ENCODE measurements at places on chromosomes 11 and 22.

DNA sequence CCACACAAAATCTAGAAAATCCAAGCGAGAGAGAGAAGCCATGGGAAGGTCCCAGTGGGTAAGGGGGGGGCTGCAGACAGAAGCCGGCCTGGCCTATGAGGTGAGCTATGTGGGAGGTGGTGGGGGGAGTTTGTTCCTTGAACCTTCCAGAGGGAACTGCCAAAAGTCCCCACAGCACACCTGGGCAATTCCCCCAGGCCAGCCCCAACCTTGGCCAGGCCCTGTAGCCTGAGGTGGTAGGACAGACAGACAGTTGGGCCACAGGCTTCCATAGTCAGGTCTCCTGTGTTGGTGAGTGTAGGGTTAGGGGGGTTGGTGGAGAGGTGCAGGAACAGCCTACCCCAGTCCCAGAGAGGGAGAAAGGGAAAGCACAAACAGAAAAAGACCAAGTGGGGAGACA is 39.0 kb downstream of the LMO1 start:
- no peak for DNase-seq

GRCh38 chr11:124219126-124219525 is 21.8 kb upstream of the OR8G1 start:
- no peak for DNase-seq

DNA sequence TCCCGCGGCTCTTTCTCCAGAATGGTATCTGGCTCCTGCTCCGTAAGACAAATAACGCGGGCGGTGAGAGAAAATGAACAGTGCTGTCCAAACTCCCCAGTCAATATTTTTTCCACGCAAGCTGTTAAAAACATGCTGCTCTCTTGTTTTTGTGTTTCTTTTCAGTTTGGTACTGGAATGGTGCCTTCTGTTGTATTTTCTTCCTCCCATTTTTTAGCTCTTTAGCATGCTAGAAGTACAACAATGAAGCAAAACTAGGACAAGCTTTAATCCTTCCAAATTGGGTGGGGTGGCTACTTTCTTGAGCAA is 599 bp upstream of the PPP2R1B start:
- no peak for DNase-seq

DNA sequence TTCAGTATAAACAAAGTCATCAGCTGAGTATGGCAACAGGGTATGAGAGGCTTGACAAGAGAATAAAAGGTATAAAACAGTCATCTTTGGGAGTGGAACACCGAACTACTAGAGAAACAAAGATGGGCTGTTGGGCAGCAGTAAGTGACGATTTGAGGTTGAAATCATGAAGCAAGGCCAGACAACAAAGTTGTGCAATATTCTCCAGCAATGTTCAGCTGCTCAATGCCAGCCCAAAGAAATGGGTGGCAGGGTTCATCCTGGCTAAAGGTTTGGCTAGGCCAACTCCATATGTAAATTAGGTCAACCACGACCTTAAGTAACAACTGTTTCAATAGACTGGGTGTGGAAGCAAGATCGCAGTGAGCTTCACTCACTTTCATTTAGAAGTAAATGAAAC is 6.2 kb downstream of the APIP start:
- no peak for DNase-seq

DNA sequence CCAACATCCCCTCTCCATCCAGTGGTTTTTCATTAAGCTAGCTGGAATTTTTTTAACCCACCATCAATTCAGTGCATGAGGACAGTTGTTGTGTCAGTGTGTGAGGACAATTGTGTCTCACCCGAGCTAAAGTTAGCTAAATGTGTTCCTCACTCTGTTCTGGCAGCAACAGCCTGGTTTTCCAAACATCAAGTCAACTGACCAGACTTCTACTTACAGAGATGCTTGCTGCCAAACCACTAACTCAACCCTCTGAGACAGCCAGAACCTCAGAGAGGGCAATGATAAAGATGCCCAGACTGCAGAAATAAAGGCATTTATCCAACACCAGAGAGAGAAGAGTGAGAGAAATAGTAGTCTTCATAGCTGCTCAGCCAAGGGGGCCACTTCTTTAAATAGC is 6.7 kb downstream of the PAMR1 start:
- no peak for DNase-seq

GRCh38 chr11:44066732-44067141 is 667 bp downstream of the ACCS start:
- DNase-seq, result no peak

DNA sequence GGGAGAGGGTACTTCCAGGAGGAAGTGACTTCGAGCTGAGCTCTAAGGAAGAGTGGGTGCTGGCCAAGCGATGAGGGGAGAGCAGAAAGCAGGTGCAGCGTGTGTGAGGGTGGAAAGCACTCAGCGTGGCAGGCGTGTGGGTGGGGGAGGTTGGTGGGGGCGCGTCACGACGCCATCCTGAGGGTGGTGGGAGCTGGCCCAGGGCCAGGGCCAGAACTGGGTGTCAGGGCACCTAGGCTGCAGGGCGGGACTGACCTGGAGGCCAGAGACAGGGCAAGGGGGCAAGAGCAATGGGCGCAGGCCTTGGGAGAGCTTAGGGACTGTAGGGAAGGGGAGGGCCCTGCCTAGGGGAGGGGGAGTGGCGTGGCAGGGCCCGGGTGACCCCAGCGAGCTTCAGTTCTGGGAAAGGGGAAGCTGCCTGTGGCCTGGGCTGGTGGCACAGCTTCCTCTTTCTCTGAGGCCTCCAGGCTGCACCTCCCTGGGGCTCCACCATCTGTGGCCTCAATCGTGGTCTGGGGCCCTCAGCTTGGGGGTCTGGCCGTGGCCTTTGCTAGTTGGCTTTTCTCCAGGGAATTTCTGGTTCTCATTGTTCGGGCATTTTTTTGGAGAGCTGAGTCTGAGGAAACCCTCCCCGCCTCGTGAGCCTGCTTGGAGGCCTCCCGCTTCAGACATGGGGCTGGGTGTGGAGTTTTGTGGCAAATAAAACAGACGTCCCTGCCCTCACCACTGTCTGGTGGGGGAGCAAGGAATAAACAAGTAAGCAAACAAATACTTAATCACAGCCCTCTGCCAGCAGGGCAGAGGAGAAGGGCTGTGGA is 8.9 kb downstream of the RELT start:
- DNase-seq, result no peak

DNA sequence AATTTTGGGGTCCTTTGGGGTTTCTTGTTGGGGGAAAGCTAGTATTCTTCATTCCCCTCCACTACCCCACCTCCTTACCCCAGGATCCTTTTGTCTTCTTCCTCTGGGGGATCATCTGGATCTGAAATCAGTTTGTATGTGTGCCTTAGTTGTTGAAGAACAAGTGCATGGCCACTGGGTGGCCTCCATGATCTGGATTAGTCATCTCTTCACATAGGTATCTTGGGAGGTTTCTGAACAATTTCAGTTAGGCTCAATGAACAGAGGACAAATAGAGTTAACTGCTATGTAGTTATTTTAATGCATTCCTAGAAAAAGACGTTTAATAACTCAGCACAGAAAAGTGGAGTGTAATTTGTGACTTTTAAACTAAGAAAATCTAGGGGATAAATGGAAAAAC is 7.1 kb upstream of the VWA5A start:
- peak; percentile 22 for DNase-seq

DNA sequence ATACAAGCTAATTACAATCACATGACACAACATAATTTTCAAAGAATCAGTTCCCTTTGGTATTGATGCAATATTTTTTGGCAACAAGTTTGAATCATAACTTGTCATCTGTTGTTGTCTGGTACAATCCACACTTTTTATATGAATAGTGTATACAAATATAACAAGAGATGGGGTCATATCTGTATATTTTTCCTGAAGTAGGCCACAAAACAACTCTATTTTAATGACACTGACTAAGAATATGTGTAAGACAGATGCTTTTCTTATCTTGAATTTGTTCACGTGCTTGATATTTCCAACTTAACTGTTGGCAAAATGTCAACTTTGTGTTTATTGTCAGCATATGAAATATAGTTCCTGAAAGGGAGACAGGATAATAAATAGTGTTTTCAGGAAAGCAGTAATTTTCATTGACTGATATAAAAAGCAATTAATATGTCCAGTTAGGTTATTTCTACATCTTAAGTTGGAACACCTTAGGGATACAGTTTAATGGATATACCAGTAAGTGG is 27.9 kb downstream of the NOX4 start:
- DNase-seq, result no peak

DNA sequence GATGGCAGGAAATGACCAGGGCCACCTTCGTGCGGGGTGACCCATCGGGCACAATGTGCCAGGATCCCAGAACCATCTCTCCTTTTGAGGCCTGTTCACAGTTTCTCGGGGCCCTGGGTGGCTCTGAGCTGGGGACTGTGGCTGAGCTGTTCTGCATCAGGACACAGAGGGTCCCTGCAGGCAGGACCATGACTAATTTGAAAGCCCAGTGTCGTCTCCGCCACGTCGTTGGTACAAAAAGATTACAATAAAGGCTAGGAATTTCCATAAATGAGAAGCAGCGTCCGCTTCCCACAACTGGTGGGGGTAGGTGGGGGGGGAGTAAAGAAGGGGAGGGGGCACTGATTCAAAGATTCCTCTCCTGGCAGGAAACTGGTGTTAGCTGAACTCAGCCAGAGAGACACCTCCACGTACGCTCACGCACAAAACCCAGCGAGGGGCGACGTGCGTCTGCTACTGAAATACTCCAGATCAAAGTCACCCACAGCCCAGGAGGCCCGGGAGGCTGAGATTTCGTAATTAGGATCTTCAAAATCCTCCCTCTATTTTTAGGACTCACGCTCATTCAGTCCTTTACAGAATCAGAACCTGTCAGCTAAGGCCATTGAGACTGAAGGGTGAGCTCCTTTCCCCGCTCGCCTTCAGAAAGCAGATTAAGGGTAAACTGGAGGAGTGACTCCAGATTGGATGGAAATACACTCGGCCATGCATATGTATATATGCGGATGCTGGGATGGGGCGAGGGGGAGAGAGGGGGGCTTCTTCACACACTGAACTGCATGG is 11.0 kb downstream of the MN1 start:
- no peak for DNase-seq

- no peak for DNase-seq
Measured at GRCh38 chr11:8937659-8938058, 4.9 kb upstream of the C11orf16 start.

GRCh38 chr11:63769042-63769713 is 603 bp upstream of the ZFTA start:
- DNase-seq, result no peak

DNA sequence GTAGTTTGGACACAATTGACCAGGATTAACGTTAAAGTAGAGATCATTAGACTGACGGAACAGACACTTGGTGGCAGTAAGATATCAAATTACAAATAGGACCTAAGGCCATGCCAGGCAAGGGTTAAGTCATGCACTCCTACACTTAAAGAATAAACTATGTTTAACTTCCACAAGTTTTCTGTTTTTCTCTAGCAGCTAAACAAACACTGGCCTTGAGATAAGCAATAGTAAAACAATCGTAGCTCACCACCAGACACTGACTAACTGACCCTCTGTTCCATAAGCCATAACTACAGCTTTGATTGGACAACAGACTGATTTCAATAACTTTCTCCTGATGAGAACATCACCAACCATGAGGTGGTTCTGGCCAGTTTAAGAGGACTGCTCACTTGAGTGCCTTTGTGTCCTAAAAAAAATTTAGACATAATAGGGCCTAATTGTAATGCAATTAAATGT is 2.0 kb upstream of the CEP126 start:
- DNase-seq, result no peak

- DNase-seq, result no peak
Measured at GRCh38 chr22:17942721-17943120, 81.6 kb downstream of the MICAL3 start.

DNA sequence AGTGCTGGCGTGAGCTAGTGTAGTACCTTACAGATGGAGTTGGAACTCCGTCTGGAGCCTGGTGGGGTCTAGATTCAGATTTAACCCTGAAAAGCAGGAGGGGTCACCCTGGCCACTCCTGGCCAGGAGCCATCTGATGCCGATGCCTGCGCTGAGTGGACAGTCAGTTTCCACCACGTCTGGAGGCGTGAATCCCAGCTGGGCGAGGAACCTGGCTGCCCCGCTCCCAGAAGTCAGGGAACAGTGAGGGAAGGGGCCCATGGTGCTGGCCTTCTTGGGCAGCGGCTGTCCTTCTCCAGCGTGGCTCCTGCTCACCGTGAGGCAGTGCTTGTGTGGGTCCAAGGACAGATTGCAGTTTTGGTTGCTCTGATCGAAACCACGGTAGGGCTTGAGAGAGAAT is 76.3 kb downstream of the PARVB start:
- no peak for DNase-seq

- DNase-seq, result no peak
Measured at GRCh38 chr22:33958741-33959140, 38.5 kb upstream of the LARGE1 start.

GRCh38 chr22:50576070-50576469 is 2.2 kb downstream of the CPT1B start:
- DNase-seq, result no peak

- no peak for DNase-seq
Measured at GRCh38 chr11:74377689-74378088, 20.5 kb downstream of the PGM2L1 start.

GRCh38 chr22:48084041-48084728 is 1321.7 kb downstream of the TBC1D22A start:
- DNase-seq, result no peak

GRCh38 chr11:18384157-18384641 is 10.2 kb upstream of the LDHA start:
- DNase-seq, result no peak

GRCh38 chr11:66685276-66686099 is 7.8 kb upstream of the RBM4B start:
- DNase-seq, result no peak

- DNase-seq, result no peak
Measured at GRCh38 chr11:17490938-17491337, 14.3 kb upstream of the ABCC8 start.

GRCh38 chr11:86062719-86063118 is 6.2 kb downstream of the PICALM start:
- no peak for DNase-seq

DNA sequence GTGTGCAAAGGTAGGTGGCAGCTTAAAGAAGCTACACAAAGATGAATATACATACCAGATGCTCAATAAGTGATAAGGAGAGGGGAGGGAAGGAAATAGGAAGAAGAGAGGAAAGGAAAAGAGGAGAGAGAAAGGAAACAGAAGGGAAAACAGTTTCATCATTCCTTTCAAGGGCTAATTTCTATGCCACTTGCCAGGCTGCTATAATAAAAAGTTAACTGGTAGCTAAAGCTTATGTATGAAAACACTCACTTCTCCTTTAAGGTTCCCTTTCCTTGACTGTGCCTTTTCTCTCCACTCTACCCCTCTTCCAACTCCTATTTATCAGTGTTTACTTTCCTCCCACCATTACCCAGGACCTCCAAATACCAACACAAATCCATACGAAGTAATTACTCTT is 347.9 kb downstream of the DLG2 start:
- DNase-seq, result no peak

DNA sequence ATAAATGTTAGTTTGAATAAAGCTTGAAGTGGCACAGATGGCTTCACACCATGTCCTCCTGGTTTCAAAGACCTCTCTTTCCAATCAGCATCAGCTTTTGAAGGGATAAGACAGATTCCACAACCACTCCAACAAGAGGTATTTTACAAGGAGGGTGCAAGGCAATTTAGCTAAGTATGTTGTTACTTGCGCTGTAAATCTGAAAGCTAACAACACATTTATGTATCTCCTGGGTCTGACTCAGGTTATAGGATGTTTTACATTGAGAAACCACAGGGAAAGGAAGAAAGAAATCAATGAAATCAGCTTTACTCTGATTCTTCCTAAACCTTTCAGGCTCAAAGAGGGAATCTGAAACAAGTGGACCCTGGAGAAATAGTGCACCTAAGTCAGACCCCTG is 12.1 kb downstream of the CWC15 start:
- DNase-seq, result no peak
